ENCODE measurements at places on chromosomes 5 and 9.

GRCh38 chr5:57499262-57500050 lies 16.8 kb upstream of the ACTBL2 start:
- no peak for DNase-seq

DNA sequence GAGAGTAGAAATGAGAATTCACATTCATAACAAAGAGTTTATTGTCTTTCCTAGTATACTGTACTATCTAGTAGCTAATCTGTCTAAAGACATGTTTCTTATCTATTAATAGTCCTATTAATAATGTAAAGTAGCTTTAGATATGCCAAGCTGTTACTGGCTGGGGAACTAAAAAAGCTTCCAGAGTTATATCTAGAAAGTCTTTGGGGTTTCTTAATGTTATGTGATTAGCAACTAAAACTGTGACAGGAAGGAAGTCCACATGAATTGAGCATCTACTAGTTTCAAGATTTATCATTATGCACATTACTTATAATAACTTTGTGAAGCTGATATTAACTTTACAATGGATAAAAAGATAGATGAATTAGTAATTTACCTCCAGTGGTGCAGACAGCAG lies 122.7 kb upstream of the CDKN2B start:
- no peak for DNase-seq

GRCh38 chr5:61479850-61480614 lies 148.0 kb downstream of the ZSWIM6 start:
- no peak for DNase-seq

DNA sequence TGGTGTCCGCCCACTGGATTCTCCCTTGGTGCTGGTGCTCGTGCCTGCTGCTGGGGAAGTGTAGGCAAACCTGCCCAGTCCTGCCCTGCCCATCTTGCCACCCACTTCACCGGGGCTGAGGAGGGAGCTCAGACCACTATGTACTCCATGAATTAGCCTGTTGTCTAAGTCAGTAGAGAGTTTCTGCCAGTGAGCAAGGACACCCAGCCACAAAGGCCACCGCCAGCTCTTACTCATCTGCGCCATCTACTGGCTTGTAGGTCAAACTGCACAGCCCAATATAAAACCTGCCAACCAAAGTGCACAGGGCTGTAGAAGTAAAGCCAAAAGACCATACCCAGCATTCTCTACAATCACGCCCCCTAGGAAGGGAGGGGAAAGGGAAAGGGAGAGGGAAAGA lies 102.3 kb downstream of the GLIS3 start:
- no peak for DNase-seq

DNA sequence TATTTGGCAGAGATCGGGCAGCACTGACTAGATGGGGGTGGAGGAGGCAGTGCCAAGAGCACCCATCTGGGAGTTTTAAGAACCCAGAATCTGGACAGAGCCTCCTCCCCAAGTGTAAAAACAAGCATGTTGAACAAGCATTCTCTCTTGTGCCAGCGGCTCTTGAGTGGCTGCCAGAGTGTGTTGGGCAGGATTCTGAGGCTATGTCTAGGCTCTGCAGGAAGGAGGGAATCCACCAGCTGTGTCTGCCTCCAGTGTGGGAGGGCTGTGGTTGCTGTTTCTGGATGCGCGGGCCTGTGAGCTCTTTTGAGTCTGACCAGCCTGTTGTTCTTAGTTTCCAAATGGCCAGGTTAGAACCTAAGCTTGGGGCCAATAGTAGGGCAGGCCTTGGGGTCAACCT lies 39.8 kb downstream of the HMCN2 start:
- no peak for DNase-seq

- DNase-seq = no peak
Measured at GRCh38 chr5:68246802-68247201, 31.2 kb downstream of the PIK3R1 start.

DNA sequence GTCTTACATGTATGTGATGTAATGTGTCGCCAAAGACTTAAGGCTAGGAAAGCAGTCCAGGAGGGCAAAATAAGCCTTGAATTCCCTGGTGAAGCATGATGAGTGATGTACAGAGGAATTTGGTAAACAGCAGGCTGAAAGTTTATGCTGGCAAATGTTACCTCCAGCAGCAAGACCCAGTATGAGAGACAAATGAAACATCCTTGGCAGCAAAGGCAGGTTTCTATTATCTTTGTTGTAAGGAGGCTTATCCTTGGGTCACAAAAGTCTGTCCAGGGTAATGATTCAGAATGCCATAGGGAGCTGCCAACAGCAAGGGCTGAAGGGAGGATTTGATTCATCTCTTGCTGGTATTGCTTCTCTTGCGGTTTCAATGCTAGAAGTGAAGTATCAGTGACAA lies 75.9 kb upstream of the HTR4 start:
- DNase-seq = no peak

GRCh38 chr9:14909601-14909960 lies 647 bp downstream of the FREM1 start:
- DNase-seq = no peak

DNA sequence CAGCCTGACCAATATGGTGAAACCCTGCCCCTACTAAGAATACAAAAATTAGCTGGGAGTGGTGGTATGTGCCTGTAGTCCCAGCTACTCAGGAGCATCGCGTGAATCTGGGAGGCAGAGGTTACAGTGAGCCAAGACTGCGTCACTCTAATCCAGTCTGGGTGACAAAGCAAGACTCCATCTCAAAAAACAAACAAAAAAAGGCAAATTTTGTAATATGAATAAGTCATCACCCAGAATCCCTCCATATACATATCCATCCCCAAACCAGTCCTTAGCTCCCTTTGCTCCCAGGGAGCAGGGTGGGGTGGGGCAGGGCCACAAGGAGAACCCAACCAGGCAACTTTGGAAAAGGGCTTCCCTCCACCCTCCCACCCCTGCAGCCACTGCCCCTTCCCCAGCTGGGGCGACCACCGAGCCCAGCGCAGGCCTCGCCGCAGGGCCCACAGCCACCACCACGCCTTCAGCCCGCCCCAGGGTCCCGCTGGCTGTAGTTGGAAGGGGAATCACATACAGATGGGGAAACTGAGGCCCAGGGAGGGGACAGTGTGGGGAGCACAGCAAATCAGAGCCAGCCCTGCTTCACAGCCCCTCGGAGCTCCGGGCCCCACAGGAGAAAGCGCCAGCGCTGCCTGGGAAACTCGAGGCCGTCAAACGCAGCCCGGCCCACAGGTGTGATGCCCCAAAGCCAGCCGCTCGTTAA lies 7.8 kb downstream of the NOTCH1 start:
- DNase-seq = no peak

DNA sequence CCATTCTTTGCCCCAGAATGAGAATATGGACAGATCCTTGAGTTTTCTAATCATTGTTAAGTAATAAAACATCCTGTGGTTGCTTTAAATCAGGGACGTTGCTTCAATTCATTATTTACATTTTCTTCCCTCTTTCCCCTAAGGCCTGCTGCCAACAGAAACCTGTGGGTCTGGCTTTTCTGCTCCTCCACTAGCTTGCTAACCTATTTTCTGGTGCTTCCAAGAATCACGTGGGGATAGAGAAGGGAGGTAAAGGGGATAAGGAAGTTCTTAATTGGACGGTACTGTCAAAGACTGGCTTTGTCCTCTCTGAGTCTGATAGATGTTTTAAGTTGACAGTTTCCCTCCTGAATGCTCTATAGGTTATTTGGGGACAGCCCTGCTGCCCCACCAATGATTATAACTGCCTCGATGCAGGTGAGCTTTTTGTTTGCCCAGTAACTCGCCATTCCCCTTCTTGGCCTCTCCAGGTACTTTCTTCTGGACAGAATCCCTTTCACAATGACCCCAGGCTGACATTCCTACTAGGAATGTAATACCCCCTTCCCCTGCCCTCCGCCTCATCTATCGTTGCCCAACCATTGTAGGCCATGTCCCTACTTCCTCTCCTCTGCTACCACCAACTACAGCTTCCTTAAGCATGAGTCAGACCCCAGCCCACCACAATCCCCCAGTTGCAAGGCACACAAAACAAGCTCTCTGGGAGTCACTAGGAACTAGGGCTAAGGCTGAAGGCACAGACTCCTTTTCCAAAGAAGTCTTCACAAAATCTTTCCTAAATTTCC lies 19.9 kb upstream of the CPEB4 start:
- DNase-seq = no peak

DNA sequence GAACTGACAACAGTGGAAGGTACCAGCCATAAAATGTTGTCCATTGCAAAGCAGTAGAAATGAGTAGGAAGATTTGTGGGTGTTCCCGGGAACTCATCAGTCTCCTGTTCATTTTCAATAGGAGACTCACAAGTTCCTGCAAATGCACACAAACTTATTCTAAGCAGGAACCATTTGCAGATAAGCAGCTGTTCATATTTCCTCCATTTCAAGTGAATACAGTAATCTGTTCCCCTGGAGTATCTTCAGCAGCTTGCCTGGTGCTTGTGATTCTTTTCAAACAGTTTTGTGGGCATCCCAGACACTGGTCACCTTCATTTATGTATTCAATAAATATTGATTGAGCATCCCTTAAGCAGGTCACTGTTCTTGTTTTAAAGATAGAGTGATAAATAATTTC lies 1315.5 kb upstream of the C9orf72 start:
- no peak for DNase-seq

GRCh38 chr5:68730220-68730978 lies 363.4 kb upstream of the SLC30A5 start:
- DNase-seq = no peak

DNA sequence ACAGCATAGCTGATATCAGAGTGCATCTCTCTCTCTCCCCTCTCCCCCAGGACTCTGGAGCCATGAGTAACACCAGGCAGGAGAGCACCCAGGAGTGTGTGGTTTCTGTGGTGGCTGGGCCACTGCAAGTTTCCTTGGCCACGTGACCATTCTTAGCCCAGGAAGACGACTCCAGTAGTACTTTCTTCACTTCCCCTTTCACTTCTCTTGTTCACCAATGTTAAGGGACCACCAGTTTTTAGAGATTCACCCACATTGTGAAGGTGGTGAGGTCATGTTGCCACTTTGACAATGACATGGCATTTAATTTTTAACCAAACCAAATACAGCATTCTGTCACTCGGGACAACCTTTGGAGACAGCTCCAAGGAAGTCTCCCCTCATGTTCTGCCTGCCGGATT lies 17.9 kb upstream of the DAPK1 start:
- DNase-seq = no peak

GRCh38 chr5:112563169-112563826 lies 144.2 kb upstream of the EPB41L4A start:
- no peak for DNase-seq
